Hematopoietic multipotent progenitor cell treated with erythropoietin and hydrocortisone succinate and interleukin-3 and kit ligand, for 4 days (in vitro differentiated cells): ENCODE measurements at places on chromosomes 1 and 21.

DNA sequence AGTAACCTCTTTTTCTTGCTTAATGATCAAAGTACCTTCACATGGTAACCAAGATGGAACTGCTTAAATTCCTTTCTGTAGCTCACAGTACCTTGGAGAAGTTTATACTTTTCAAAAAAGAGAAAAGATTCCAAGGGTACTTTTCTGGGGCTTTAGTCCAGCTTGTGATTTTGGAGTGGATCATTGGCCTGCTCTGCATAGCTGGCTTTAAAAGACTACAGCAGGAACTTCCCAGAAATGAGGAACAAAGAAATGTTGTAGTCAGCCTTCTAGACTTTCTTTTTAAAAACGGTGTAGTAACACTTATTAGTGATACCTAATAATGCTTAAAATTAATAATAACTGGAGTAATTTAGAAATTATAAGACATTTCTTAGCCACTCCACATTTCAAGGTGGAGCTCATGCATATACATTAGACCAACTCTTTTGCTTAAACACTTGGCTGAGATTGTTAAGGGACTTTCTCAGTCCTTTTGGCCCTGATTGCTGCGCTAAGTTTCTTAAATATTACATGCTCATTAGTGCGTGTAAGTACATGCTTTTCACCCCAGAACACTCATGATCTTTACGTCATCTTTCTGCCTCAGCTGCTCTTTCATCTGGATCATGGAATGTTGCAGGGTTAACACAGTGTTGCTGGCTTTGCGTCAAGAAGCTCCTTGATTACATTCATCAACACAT, 57.3 kb downstream of the SDCCAG8 start:
- no peak for DNase-seq

GRCh38 chr1:151820940-151821339, 10.7 kb downstream of the RORC start:
- peak; percentile 48 for DNase-seq

GRCh38 chr1:180680558-180681144, 48.8 kb downstream of the XPR1 start:
- DNase-seq: no peak

- DNase-seq: no peak
Measured at GRCh38 chr1:8988618-8988967, 37.6 kb downstream of the SLC2A7 start.
